ENCODE measurements at places on chromosomes 16 and 17. TPM values are rescaled to one million over a fixed set of nuclear protein-coding genes. Genes with fewer than 3 reads are reported as not detected.

The NLK gene
- total RNA-seq = 51.3 TPM

The ACE gene
- total RNA-seq = 7.3 TPM

The TBX4 gene
- not detected for total RNA-seq

The AGRP gene
- total RNA-seq = not detected

The HLF gene
- 13.5 TPM for total RNA-seq

The CAPN15 gene
- 17.0 TPM for total RNA-seq

The USH1G gene
- total RNA-seq = not detected

The NOL3 gene
- 8.3 TPM for total RNA-seq

The SDR42E1 gene
- 0.82 TPM for total RNA-seq

The SLC5A11 gene
- not detected for total RNA-seq

The CACNA1G gene
- 32.8 TPM for total RNA-seq

The NPIPA7 gene
- 4.2 TPM for total RNA-seq

The GRIN2A gene
- 4.8 TPM for total RNA-seq

The ZPBP2 gene
- total RNA-seq = not detected

The CNTNAP4 gene
- total RNA-seq = 104 TPM

The FBXW10B gene
- total RNA-seq = 1.4 TPM

The PRSS21 gene
- not detected for total RNA-seq

The TMEM231 gene
- 21.2 TPM for total RNA-seq

The RAB11FIP4 gene
- 27.8 TPM for total RNA-seq

The CLEC3A gene
- not detected for total RNA-seq

The ABCC6 gene
- total RNA-seq = 0.18 TPM

The RNF112 gene
- total RNA-seq = 16.9 TPM

The PRAC1 gene
- not detected for total RNA-seq

The SGF29 gene
- total RNA-seq = 10.3 TPM

The OR1D2 gene
- total RNA-seq = not detected

The TPSAB1 gene
- total RNA-seq = 0.27 TPM

The TAF15 gene
- total RNA-seq = 131 TPM

The DNASE1L2 gene
- 3.5 TPM for total RNA-seq

The ZNHIT3 gene
- 33.4 TPM for total RNA-seq

The EIF1 gene
- total RNA-seq = 79.5 TPM

The NMT1 gene
- total RNA-seq = 30.4 TPM

The MTHFSD gene
- total RNA-seq = 26.4 TPM

The DPEP1 gene
- total RNA-seq = 2.5 TPM

The CDRT15L2 gene
- not detected for total RNA-seq

The MYOCD gene
- total RNA-seq = 0.27 TPM

The KCNJ2 gene
- total RNA-seq = 5.4 TPM
